ENCODE measurements at places on chromosomes 4 and X. TPM values are rescaled to one million over a fixed set of nuclear protein-coding genes. Genes with fewer than 3 reads are reported as not detected.

DNA sequence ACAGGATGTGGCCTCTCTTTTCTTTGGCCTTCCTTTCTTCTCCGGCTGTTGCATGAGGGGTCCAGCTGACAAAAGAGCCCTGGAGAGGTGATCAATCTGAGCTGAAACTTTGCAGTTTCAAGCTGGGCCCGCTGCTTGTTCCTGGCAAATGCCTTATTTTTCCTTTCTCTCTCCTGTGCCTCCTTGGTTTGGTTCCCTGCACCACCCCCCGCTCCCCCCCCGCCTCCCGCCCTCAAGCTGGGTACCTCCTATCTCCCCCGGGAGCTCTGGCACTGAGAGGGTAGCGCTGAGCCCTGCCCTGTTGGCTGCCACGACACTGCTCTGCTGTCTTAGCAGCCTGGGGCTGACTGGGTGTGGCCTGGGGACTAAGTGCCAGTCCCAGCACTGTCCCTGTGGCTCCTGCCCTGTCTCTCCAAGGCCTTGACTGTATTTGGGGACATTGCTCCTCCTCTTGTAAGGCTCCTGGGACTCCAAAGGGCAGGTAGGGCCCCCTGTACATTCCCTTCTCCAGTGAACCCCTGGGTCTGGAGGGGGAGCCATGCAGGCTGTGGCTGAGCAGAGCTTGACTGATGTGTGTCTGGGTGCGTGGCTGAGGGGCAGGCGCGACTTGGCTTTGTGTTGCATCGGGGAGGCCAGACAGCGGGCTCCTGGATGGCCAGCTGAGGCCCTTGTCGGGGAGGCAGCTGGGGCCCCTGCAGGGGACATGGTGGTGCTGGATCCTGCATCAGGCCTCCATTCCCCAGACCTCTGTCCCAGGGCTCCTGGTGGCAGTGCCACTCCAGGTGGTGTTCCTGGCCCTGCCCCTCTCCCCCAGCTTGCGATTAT, 1.1 kb downstream of the PLXNA3 start:
- DNase-seq, result no peak
- H3K4me3 ChIP-seq, result peak overlapping the region; percentile 80
- no peaks in the 10 kb centered on the region for H3K36me3 ChIP-seq
- no peaks in the 10 kb centered on the region for H3K4me1 ChIP-seq
- H3K27me3 ChIP-seq, result no peaks in the 10 kb centered on the region

DNA sequence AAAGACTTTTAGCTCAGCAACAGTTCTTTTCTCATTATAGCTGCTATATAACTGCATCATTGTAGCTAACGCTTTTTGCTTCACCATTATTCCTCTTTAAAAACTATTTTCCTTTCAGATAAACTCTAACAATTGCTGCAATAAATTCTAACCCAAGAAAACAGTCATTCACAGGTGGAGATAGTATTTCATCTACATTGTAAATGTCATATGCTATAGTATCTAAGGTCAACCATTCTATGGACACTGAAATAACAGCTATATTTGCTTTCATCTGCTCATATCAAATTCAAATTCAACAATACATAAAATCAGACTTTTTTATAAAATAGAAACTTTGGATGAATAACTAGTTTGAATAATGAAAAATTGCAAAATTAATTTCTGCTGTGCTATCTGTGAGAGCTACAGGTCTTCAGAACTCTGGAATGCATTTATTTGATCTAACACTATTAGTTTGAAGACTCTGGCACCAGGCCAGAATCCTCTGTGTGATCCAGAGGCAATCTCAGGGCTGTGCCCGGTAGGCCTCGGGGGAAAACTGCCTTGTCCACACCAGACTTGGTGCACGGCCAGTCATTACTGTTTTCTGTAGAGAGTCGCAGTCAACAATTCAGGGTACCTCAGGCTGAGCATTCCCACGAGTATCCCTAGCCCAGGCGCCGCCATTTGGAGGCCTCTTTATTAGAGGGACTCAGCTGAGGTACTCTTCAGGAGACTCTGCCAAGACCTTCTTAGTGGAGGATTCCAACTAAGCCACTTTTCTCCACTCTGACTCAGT, 332.4 kb downstream of the SLC7A11 start:
- peak; percentile 17 for DNase-seq
- no peaks in the 10 kb centered on the region for H3K4me1 ChIP-seq
- H3K36me3 ChIP-seq, result no peaks in the 10 kb centered on the region
- H3K4me3 ChIP-seq, result no peak overlapping the region

- peaks cover 19% of the 10 kb centered on the region for H3K27me3 ChIP-seq
- H3K27ac ChIP-seq, result no peak overlapping the region
- no peak overlapping the region for H3K4me3 ChIP-seq
- H3K36me3 ChIP-seq, result no peaks in the 10 kb centered on the region
Measured at GRCh38 chrX:129750971-129751370, 12.2 kb downstream of the XPNPEP2 start.

DNA sequence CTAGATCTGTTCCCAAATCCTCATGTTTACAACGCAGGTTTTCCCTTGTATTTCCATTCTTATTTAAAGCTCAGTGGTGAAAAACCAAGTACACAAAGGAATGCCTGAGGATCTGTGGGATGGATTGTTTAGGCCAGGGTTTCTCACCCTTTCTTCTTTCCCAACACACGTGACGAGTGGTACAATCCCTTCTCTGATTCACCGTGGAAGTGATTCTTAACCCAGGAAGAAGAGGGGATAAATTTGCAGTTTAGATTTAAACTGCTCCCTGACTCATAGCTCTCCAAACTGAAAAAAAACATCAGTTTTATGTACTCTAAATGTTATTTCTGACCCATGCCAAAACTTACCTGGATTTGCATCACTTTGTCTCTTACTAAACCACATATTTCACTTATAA, 17.0 kb downstream of the PAQR3 start:
- H3K4me3 ChIP-seq, result no peak overlapping the region
- no peak overlapping the region for H3K27ac ChIP-seq
- no peaks in the 10 kb centered on the region for H3K36me3 ChIP-seq
- no peaks in the 10 kb centered on the region for H3K4me1 ChIP-seq
- no peak for DNase-seq

The CXXC4 gene
- total RNA-seq, result 4.0 TPM

DNA sequence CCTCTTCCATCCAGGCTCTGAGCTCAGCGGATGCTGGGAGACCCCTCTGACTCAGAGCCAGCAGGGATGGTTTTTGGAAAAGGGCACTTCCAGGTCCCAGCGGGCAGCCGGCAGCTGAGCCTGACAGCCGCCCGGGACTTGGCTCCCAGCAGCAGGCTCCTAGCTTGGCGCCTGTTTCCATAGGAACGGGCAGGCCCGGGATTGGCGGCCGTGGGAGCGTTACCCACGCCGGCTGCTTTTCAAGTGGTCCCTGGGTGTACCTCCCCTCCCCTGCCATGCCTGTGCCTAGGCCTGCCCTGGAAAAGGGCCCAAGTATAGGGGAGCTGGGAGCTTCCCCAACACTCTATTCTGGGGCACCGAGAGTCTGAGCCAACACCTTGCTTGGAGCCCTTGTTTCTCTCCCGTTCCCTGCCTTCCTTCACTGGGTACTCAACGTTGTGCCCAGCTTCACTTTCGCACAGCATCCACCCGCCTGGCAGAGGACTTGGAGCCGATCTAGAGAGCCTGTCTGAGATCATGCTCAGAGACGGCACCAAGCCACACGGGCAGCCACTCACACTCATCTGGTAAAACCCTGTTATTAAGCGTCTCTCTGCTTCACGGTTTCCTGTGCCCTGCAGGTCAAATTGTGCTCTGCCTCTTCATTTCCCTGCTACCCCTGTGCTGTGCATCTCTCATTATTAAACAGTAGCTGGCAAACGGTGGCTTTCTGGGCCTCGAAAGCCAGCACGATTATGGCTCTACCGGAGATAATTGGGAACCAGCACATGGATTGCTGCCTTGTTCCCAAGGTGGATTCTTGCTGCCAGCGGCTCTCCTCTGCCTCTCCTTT, 521.5 kb downstream of the BCOR start:
- no peaks in the 10 kb centered on the region for H3K4me1 ChIP-seq
- no peak overlapping the region for H3K27ac ChIP-seq
- H3K4me3 ChIP-seq, result no peak overlapping the region
- H3K27me3 ChIP-seq, result peaks cover 76% of the 10 kb centered on the region
- no peak for DNase-seq

DNA sequence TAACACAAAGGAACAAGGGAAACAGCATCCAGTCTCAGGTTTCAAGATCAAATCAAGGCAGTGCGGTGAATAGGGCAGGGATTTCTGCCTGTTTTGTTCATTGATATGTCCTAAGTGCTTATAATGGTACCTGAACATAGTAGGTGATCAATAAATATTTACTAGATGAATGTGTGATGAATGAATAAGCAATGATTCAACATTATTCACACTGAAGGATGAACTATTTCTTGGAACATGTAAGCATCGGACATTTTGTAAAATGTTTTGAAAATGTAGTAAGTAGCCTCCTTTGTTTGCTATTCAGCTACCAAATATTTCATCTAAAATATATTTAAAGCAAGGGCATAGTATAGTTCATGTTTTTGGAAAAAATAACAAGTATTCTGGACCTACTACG, 67.8 kb downstream of the USP38 start:
- no peaks in the 10 kb centered on the region for H3K36me3 ChIP-seq
- H3K4me3 ChIP-seq, result no peak overlapping the region
- DNase-seq, result no peak

Data from breast epithelium (tissue), 4 donors.